ENCODE measurements at places on chromosomes 5 and 9.

GRCh38 chr5:175092691-175093090 is 351.3 kb downstream of the DRD1 start:
- DNase-seq: no peak

GRCh38 chr9:35048511-35048910 is 23.9 kb downstream of the VCP start:
- no peak for DNase-seq

GRCh38 chr9:98867429-98868168 is 60.1 kb downstream of the GALNT12 start:
- DNase-seq: no peak

- DNase-seq: no peak
Observed at GRCh38 chr9:14180960-14181537, 132.9 kb downstream of the NFIB start.
